ENCODE measurements at places on chromosomes 3 and 15.
A peak's percentile ranks its signal among the peaks of the same experiment; 100 is the strongest.

DNA sequence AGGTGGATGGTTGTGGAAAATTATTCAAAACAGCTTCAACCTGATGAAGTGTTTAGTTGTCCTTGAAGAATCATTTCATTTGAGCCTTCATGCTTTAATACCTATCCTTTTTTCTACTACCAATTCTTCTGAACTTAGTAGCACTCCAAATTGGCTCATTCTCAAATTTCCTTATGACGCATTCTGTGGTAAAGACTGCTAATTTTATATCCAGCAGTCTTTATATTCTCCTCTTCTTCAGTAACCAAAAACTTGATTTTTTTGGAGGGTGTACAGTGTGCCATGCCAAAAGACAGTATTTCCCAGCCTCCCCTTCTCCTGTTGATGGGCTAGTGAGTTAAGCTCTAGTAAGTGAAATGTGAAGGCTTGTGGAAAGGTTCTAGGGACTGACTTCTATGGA lies 25.2 kb downstream of the CGNL1 start:
- peak; percentile 55 for DNase-seq

DNA sequence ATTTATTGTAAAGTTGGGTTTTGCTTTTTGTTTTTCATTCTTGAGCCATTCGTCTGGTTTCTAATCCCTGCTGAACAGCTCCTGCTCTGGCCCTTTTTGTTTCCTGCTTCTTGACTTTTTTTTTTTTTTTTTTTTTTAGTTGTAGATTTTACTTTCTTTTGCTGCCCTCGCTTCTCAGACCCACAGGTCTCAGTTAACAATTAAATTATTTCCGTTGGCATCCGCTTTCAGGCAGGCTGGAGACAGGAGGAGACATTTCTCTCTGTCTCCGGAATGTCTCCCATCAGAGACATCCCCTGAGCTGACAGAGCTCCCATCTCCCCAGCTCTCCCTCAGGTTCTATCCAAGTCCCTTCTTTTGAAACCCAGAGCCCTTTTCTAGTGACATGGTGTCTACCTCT lies 68.6 kb downstream of the SLC6A6 start:
- no peak for DNase-seq

DNA sequence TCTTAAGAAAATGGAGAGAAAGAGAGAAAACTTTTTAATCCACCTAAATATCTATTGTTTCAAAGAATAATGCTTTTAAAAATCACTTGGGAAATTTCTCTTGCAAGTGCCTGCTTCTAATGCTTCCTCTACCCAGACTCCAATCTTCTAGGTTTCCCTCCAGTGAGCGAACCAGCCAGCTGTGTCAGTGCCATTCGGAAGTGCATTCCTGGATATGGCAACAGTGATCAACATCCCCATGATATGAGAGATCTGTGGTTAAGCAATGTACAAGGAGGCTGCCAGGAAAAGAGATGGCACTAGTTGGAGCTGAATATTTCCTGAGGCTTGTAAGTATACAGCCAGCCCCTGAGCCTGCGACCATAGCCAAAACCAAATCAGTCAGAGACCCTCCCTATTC lies 53.3 kb upstream of the KCNMB2 start:
- DNase-seq: peak; percentile 21

GRCh38 chr3:152348436-152349177 lies 79.9 kb downstream of the MBNL1 start:
- no peak for DNase-seq

- DNase-seq: no peak
Measured at GRCh38 chr3:121508389-121508788, 37.4 kb downstream of the POLQ start.

GRCh38 chr3:124840331-124840730 lies 46.8 kb downstream of the ITGB5 start:
- DNase-seq: no peak

DNA sequence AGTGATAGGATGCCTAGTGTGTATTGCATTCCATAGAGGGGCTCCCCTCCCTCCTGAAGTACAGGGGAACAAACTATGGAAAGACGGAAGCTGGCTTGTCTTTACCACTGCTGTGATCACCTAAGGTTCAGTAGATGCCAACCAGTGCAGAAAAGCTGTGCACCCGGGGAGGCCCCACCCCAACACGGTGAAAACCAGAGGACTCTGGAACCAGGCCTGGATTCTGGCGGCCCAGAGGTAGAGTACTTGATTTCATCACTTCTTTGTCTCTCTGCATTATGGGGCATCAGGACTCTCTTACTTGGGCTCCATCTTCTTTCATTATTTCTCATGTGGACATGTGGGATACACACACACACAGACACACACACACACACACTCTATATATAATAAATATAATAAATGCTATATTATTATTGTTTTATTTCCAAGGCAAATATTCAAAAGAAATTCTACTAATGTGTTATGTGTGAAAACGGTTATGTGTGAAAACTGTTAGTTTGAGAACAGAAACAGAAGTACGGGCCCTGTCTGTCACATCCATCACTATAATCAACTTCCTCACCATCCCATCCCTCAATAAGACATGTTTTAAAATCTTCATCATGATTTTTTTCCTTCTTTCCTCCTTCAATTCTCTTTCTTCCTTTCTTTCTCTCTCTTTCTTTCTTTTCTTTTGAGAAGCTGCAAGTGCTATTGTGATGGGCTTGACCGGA lies 152.4 kb upstream of the CMC1 start:
- DNase-seq: no peak

- no peak for DNase-seq
Measured at GRCh38 chr3:193793123-193793522, 200.1 kb downstream of the OPA1 start.

- no peak for DNase-seq
Measured at GRCh38 chr3:178969004-178969700, 102.5 kb downstream of the ZMAT3 start.

DNA sequence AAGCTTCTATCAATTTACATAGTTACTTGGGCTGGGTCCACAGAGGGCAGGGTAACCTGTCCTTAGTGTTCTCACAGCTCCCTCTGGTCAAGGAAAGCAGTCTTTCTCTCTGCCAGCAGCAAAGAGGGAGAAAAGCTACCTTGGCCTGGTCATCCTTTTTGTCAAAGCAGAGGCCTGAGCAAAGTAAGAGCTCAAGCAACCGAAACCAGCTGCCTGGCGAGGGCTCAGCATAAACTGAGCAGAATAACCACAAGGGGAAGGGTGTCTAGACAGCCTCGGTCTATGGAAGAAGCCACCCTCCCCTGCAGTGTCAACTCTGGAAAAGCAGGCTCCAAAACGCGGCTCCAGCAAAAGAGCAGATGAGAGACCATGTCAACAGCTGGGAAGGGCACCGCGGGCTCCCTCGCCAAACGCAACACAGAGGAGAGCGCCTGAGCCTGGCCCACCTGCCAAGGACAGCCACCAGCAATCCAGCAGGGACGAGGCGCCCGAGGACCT lies 17.4 kb downstream of the LRIG1 start:
- DNase-seq: no peak

DNA sequence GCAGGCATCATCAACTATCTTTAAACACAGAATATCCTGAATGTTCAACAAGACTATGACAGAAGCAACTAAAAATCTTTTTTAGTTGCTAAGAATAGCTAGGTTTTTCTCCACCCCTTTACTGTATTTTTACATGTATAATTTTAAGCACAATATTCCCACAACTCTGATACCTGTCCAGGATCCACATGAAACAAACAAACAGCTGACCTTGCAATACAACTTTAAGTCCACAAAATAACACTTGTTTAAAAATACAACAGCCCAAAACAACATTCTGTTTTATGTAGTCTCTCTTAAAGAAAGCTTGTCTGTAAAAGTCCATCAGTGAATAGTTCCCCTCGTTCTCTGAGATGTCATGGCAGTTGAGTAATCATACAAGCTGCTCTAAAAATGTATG lies 41.1 kb downstream of the IFT57 start:
- DNase-seq: no peak

- DNase-seq: no peak
Measured at GRCh38 chr3:186883686-186884058, 41.2 kb downstream of the ADIPOQ start.

DNA sequence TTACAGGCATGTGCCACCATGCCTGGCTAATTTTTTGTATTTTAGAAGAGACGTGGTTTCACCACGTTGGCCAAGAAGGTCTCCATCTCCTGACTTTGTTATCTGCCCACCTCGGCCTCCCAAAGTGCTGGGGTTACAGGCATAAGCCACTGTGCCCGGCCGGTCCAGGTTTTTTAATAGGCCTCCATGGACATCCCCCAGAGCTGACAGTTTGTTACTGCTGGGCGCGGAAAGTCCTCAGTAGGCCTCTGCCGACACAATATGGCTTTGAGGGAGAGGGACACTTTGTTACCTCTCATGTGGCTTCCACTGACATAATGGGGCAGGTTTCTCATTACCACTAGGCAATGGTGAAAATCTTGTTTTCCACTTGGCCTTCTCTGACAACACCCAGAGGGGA lies 152.0 kb downstream of the WNT7A start:
- DNase-seq: no peak

DNA sequence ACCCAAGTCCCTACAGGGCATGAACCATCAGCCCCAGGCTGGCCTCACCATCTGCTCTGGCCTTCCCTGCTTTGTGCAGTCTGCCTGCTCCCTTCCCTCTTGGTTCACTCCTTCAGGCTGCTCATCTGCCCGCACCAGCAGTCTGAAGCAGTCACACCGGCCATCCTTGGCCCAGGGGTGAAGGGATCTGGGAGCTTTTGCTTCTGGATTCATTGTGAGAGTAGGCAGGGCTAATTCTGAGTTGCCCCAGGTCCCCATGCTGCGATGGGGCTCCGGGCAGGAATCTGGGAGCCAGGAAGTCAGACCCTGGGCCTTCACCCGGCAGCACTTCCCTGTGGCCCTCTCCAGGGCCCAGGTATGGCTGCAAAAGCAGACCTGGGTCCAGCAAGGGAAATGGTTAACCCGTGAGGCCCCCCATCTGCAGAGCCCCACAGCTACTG lies 99.7 kb downstream of the VGLL4 start:
- no peak for DNase-seq

GRCh38 chr15:39622660-39623516 lies 42.0 kb downstream of the THBS1 start:
- no peak for DNase-seq

DNA sequence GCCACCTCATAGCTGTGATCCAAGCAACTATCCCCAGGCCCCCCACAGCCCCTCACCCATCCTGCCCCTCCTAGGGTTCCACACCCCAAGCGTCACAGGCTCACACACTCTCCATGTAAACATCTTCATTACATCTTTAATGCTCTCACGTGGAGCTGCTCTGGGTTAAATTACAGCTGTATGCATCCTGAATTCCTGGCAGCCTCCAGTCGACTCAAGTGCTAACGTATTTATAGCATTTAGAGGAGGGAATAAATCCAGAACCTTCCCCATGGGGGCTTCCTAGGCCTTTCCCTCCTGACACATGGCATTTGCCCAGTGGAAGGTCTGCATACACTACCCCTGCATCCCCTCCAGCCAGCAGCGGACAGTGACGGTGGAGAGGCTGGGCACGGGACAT lies 9.6 kb downstream of the C3orf18 start:
- DNase-seq: no peak

- no peak for DNase-seq
Measured at GRCh38 chr15:64341961-64342360, 14.0 kb downstream of the CSNK1G1 start.

DNA sequence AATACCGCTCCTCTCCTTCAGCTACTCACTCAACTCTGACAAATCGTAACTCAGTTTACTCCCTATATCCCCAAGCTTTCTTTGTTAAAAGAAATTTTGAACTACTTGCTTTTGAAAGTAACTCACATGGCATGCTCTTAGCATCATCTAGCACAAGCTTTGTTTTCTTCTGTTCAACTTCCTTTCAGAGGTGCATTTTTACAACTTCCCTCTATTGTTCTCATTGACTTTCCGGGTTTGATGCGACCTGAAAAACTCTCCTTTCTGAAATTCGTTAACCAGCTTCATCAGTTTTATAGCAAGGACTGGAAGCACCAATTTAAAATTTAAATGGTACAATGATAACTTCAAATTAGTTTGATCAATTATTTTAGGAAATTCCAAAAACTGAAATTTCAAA lies 629.5 kb upstream of the TGFBR2 start:
- DNase-seq: no peak

DNA sequence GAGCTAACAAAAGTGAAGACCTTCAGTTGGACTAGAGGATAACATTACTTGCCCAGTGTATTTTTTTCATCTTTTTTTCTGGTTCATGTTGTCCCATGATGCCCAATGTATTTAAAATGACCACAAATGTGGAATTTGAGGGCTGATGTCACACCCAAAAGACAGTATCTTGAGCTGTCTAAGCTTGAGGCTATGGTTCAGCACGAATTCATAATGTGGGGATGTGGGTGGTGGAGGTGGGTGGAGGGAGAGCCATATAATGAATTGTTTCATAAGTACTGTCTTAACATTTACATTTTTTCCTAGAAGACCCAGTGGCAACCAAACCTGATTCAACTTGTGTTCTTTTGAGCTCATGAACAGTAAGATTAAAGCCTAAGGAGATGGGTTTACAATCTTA lies 37.5 kb downstream of the CHAC1 start:
- no peak for DNase-seq

GRCh38 chr3:195263193-195263924 lies 7.6 kb downstream of the XXYLT1 start:
- no peak for DNase-seq

DNA sequence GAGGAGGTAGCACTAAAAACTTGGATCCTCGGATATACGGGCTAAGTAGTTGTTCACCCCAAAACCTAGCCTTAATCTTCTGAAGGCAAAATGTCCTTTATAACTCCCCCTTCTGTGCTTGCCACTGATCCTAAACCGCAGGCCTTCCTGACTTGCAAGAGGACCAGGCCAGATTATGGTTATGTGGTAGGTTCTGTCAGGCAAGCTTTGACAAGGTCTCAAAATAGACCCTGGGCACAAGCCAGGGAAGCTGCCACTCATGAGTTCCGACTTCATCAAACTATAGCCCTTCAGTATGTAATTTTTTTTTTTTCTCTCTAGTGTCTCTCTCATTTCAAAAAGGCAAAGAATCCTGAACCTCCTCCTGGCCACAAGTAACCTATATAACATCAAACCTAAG lies 3.2 kb downstream of the LRRFIP2 start:
- no peak for DNase-seq

GRCh38 chr3:48555949-48556795 lies 431 bp downstream of the PFKFB4 start:
- no peak for DNase-seq

DNA sequence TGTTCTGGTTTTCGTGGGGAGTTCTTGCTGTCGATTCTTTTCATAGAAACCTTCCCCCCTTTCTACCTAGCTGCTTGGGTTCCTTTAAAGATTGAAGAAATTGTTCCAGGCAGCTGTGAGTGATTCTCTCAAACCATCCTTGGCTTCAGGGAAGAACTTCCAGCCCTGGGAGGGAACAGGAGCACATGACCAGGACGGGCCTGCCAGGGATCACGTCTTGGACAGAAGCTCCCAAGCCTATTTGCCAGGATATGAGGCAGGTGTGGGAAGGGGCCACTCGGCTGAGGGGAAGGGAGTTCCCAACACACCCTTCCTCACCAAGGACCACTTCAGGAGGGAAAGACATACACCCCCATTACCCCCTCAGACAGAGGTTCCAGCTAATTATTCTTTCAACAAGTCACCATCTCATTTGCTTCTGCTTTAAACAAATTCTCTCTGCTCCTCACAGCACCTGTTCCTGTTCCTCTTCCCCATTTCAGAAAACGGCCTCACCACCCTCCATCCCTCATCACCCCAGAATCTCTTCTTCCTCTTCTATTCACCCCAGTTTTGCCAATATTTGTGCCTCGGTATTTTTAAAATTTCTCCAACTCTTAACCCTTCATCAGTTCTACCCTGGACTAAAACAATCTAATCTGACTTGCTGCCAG lies 62.5 kb downstream of the WHAMM start:
- DNase-seq: no peak

GRCh38 chr3:194602669-194603171 lies 30.5 kb downstream of the TMEM44 start:
- no peak for DNase-seq

- no peak for DNase-seq
Measured at GRCh38 chr3:46671541-46672348, 21.7 kb downstream of the ALS2CL start.
